Kidney tubule cell (primary cell): ENCODE measurements at places on chromosomes 11 and 22.
A peak's percentile ranks its signal among the peaks of the same experiment; 100 is the strongest.

DNA sequence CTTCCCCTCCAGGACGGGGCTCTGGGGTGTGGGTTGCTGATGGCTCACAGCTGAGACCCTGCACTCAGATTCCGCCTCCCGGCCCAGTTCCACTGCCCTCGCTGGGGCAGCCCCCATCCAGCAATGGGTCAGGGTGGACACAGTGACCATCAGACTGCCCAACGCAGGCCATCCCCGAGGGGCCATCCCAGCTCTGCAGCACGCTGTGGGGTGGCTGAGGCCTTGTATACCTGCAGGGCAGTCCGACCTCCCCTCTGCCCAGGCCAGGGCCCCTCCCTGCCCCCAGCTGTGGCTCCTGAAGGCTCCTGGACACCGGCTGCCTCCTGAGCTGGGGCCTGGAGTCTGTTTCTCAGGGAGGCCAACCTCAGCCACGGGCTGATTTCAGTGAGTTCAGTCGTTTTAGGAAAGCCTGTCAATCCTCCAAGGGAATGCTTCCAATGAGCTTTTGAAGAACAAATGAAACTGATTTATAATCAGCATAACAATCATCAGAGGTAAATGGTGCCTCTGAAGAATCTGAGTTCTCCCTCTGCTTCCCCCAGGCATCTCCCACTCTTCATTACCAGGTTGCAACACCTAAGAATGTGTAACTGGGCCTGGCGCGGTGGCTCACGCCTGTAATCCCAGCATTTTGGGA lies 95.1 kb downstream of the CELSR1 start:
- no peak for DNase-seq

DNA sequence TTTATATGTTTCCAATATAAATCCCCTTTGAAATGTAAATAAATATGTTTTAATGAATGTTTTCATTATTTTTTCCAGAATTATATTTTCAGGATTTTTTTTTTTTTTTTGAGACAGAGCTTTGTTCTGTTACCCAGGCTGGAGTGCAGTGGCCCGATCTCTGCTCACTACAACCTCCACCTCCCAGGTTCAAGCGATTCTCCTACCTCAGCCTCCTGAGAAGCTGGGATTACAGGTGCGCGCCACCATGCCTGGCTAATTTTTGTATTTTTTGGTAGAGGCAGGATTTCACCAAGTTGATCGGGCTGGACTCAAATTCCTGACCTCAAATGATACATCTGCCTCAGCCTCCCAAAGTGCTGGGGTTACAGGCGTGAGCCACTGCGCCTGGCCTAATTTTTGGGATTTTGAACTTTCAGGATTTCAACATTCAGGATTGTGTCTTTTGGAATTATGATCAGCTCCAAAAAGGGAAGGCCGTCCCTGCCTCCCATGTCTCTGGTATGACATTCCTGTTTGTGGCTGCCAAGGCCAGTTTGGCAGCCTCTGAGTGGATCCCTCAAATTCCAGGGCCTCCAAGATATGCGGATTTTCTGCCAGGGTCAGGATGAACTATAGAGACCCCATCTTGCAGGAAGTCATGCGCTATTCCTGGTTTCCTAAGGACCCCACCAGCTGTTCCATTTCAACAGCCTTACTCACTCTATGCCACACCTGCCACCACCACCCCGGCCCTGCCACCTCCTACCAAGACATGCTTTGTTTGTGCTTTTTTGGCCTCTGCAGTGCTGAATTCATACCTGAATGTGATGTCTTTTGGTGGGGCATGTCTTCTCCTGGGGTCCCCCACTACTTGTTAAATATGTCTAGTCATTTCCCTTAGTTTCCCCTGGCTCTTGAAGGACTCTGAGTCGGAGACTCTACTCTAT lies 21.9 kb upstream of the TMPRSS4 start:
- DNase-seq = no peak

GRCh38 chr11:10382518-10382917 lies 72.5 kb upstream of the AMPD3 start:
- DNase-seq = no peak

DNA sequence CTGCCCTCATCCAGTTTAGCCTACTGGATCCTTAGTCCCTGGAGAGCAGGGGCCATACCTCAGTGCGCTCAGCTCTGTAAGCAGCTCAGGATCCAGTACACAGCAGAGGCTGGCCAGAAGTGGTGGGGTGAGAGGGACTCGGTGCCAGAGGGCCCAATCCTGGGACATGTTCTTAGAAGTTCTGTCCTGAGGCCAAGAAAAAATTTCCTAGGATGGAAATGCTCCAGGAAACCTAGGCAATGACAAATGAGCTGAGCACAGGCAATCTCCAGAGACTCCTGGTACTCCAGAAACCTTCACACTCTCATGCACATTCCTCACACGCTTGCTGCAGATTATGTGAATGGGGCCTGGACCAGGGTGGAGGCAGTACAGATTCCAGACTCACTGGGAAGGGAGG lies 89.6 kb downstream of the SERGEF start:
- DNase-seq = peak; percentile 4

DNA sequence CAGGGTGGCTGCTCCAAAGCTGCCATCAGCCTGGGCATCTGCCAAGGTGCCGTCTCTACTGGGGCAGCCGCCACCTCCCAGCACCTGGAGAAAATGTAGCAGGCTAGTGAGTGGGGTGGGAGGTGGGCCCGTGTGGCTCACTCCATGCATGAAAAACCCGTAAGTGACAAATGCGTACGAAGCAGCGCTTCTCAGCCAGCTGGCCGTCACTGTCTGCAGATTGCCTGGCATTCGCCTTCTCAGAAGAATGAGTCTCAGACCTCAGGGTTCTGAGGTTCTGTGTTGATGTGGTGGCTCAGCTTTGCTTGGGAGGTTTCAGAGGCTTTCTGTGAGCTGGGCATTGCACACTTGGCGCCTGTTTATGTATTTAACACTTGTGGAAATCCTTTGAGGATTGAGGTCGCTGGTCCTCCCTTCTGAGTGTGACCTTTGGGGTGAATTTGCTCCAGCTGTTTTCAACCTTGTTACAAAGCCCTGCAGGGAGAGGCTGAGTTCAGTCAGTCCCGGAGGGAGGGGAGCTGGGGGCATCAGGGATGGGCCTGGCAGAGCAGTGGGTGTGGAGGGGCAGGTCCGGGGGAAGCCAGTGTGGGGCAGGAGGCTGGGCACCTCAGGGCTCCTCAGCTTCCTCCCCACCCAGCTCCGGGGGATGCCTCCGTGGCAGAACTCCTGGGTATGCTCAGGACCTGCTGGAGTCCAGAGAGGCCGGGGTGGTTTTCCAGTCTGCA lies 977.0 kb downstream of the TBC1D22A start:
- no peak for DNase-seq

DNA sequence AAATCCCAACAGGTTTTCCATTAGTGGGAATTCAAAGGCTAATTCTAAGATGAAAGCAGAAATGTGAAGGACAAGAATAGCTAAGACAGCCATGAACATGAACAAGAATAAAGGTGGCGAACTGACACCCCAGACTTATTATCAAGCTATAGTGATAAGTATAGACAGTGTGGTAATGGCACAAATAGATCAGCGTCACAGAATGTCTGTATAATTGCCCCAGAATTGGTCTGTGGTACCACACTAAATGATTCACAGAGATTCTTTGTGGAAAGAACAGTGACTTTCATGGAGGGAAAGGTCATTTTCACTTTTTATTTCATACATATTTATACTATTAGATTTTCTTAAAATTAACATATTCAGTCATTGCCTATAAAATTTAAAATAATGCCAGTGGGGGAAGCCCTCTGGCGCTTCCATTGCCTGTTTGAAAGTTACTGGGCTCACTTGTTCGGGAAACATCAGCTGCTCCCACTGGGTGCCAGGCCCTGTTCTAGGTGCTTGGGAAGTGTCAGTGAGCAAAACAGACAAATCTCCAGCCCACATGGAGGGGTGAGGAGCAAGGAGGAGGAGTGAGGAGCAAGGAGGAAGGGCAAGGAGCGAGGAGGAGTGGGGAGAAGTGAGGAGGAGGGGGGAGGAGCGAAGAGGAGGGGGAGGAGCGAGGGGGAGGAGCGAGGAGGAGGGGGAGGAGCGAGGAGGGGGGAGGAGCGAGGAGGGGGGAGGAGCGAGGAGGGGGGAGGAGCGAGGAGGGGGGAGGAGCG lies 11.3 kb upstream of the NLRP6 start:
- DNase-seq = no peak

- DNase-seq = no peak
Measured at GRCh38 chr22:48434156-48434867, 1393.4 kb downstream of the BRD1 start.

DNA sequence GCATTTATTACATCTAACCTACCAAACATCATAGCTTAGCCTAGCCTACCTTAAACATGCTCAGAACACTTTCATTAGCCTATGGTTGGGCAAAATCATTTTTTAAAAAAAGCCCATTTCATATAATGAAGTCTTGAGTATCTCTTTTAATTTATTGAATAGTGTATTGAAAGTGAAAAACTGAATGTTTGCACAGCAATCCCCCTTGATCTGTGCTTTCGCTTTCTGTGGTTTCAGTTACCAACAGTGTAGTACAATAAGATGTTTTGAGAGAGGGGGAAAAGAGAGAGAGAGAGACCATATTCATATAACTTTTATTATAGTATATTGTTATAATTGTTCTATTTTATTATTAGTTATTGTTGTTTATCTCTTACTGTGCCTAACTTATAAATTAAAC lies 8.4 kb upstream of the MAP6 start:
- DNase-seq = no peak

DNA sequence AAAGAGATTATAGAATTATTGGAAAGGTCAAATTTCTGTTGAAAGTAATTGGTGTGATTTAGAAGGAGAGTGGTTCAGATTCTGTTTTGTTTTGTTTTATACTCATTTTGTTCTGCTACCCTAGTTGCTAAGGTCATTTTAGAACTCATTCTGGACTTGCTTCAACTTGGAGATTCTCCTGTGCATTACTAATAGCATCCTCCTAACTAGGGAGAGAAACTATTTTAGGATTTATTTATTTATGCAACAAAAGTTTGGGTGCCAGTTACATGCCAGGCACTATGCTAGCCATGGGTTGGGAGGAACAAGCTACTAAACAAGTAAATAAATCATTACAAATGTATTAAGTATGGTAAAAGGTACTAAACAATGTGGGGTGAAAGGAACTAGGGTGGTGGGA lies 84.0 kb downstream of the YAP1 start:
- DNase-seq = no peak

- DNase-seq = no peak
Measured at GRCh38 chr11:111982541-111983186, 42.5 kb upstream of the DLAT start.

DNA sequence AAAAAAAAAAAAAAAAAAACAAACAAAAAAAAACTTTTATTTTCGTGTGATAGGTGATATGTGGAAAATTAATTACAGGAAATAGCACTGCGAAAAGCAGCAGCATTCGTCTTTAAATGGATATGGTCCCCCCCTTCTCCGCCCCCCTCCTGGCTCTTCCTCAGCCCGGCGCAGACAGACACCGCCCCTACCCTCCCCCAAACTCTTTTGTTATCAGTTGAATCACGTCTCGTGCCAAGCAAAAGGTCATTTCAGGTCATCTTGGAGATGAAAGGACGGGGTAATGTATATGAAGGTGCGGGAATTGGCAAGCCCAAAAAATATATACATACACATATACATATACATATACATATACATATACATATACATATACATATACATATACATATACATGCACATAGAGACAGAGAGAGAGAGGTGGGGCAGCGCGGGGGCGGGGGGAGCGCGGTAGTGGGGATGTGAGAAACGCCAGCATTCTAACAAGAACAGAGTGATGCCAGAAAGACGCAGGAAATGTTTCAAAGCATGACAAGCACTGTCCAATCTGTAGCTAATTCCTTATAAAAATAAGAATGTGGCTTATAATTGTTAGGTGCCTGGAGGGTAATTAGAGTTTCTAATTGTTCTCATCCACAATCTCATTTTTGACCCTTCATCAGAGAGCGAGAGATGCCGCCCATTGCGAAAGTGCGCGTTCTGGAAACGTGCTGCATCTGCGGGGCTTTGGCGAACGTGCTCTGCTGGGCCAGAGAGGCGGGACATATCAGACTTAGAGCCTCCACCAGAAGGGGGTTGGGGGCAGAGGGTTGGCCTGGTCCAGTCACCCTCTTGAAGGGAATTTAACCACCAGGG lies 214.5 kb upstream of the UBASH3B start:
- no peak for DNase-seq

DNA sequence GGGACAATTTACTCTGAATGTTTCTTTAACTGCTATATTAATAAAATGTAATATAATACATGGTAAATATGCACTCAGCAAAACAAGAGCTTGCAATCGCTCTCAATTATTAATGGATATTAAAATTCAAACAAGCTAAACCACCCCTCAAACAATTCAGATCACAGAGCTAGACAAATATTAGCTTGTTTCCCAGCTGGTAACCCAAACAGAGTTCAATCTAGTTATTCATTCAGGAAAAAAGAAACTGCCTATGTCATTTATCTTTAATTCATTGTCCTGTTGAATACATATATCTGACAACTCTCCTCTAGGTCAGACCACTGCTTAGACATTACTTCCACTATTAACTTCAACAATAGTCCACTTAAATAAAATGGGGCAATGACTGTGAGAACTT lies 78.7 kb downstream of the SERGEF start:
- DNase-seq = no peak

DNA sequence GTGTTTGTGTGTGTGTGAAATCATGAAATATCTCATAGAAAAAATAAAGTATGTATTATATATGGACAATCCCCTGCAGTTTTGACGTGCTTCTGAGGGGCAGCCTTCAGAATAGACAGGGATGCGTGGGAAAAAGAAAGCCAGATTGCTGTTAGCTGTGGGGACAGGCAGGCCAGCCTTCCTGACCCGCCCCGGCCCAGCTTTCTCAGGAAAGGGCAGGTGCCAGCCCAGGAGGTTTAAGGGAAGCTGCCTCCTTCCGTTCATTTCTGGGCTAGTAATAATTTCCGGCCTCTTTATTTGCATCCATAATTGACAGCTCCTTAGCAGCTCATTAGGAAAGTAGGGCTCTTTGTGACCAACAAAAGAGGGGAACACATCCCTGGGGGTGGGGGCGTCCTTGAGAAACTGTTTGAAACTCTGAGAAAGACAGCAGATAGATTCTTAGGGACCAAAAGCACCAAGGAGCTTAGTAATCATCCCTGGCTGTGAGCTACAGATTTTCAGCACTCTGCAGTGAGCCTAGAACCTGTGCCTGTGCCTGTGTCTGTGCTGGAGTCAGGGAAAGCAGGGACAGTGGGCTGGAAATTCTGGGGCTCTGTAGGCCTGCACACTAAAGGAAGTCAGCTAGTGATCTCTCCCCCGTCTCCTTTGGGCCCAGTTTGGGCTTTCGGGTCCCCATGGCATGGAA lies 632.9 kb upstream of the CADM1 start:
- DNase-seq = no peak

DNA sequence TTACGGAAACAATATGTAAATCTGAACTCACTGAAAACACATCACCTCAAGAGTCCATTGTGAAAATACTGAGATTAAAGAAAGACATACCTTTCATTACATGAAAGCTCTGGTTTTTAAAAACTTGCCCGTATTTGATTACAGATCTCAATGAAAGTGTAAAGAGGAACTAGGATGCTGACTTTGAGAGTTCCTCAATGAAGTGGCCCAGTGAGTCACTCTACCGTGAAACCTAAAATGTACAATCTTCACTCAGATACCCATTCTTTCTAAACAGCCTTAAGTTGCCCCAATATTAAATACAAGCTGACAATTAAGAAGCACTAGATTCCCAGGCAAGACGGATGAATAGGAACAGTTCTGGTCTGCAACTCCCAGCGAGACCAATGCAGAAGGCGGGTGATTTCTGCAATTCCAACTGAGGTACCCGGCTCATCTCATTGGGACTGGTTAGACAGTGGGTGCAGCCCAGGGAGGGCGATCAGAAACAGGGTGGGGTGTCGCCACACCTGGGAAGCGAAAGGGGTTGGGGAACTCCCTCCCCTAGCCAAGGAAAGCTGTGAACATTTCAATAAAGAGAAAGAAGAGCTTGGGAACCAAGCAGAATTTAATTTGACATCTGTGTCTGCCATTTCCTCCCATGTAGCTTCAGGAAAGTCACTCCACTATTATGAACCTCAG lies 33.8 kb upstream of the OR9G4 start:
- DNase-seq = no peak
